ENCODE measurements at places on chromosomes 3 and 15.
A peak's percentile ranks its signal among the peaks of the same experiment; 100 is the strongest.

GRCh38 chr3:189790658-189791057 is 159.5 kb downstream of the TP63 start:
- DNase-seq, result no peak

DNA sequence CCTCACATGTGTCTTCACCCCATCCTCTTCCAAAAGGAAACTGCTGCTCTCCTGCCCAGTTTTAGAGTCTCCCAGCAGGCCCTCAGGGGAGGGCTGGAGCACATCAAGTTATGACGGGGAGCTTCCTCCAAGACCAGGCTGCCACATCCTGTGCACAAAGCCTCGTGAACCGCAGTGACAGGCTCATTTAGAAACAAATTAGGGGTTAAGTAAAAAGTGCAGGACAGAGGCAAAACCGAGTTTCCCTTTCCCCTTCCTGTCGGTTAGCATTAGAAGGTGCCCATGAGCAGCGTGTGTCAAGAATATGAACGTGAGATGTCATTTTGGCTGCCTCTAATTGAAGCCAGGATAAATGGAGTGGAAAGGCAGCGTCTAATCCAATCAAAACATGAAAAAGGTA is 199.7 kb downstream of the ARRDC4 start:
- no peak for DNase-seq

DNA sequence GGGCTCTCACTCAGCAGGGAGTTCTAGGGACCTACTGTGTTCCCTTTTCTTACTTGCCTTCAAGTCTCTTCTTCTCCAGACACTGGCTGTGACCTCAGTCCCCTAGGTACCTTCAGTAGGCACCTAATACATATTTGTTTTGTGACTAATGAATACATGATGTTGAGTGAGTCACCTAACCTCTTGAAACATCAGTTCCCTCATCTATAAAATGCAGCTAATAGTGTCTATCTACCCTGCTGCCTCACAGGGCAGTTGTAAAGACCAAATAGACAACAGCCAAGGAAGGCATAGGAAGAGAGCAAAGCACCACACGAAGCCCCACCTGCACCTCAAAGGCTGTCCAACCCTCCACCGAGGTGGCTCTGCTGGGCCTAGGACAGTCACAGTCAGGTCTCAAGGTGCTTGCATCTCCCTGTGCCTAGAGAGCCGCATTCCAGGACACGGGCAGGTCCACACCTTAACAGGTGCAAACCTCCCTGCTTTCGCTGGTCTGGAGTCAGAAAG is 29.1 kb downstream of the DAPK2 start:
- DNase-seq, result no peak

GRCh38 chr15:31364301-31365031 is 37.8 kb downstream of the KLF13 start:
- DNase-seq, result no peak

- DNase-seq, result peak; percentile 74
These were observed 808 bp downstream of the BCL6 start for GRCh38 chr3:187744169-187745151.

GRCh38 chr3:50157827-50158529 is 2.9 kb downstream of the SEMA3F start:
- DNase-seq, result no peak

DNA sequence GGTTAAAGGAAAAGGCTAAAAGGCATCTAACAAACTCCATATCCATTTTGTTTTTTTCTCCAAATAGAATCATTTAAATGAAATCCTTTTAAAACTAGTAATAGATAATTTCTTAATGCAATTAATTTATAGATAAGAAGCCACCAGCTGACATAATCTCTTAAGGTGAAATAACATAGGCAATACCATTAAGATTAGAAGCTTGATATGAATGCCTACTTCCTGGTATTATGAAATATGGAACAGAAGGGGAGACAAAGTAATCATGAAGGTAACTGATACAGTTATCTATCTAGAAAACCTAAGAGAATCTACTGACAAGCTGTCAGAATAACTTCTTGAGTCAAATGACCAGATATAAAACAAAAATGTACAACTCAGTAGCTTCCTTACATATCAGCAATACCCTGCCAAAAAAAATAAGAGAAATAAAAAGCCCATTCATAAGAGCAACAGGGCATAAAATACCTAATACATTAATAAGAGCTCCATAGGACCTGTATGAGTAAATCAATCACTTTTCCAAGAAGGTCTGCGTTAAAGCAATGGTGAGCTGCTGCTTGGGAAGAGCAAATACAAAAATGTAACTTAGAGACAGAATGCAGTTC is 10.7 kb downstream of the EHD4 start:
- DNase-seq, result no peak

- DNase-seq, result no peak
These were observed 3.8 kb downstream of the SERPINI1 start for GRCh38 chr3:167739190-167739810.

GRCh38 chr15:89243046-89243690 is 611 bp upstream of the FANCI start:
- no peak for DNase-seq

- peak; percentile 53 for DNase-seq
These were observed 160.7 kb upstream of the MCTP2 start for GRCh38 chr15:94070356-94071295.

- no peak for DNase-seq
These were observed 1002.8 kb upstream of the NR2F2 start for GRCh38 chr15:95327661-95328060.

DNA sequence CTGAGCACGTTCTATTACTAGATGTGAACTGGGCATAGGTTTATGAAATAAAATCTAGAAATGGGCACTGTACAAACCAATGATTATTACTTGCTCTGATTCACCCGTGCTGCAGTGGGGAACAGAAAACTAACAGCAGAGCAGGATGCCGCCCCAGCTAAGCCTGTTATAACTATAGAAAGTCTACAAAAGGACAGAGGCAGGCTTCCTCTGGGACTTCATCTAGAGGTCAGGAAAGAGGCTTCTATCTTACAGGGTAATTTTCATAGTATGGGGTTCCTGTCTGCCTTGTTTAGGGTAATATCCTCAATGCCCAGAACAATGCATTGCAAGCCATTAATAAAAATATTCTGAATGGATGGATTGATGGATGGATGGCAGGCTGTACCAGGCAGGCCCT is 177.0 kb upstream of the TBL1XR1 start:
- no peak for DNase-seq

- DNase-seq, result no peak
These were observed 196.7 kb upstream of the P2RY1 start for GRCh38 chr3:152638214-152638613.

DNA sequence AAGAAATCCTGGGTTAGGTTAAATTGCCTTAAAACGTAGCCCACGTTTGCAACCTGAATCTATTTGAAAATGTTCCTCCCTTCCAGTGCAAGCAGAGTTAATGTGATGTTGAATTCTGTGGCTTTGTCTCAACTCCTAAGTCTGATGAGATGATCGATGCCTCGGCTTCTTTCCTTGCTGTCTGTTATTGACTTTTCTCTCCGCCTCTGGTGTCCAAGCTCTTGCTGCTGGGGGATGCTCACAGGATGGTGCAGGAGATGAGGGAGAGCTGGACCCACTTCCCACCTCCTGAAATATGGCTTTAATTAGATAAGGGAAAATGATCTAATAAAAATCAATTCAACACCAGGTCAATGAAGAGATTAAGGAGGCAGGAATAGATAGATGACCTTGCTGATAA is 407.9 kb upstream of the RGMA start:
- DNase-seq, result no peak

GRCh38 chr3:17213102-17213501 is 328.3 kb downstream of the PLCL2 start:
- DNase-seq, result no peak

- peak; percentile 14 for DNase-seq
These were observed 7.3 kb downstream of the RNU5B-1 start for GRCh38 chr15:65311760-65312159.

DNA sequence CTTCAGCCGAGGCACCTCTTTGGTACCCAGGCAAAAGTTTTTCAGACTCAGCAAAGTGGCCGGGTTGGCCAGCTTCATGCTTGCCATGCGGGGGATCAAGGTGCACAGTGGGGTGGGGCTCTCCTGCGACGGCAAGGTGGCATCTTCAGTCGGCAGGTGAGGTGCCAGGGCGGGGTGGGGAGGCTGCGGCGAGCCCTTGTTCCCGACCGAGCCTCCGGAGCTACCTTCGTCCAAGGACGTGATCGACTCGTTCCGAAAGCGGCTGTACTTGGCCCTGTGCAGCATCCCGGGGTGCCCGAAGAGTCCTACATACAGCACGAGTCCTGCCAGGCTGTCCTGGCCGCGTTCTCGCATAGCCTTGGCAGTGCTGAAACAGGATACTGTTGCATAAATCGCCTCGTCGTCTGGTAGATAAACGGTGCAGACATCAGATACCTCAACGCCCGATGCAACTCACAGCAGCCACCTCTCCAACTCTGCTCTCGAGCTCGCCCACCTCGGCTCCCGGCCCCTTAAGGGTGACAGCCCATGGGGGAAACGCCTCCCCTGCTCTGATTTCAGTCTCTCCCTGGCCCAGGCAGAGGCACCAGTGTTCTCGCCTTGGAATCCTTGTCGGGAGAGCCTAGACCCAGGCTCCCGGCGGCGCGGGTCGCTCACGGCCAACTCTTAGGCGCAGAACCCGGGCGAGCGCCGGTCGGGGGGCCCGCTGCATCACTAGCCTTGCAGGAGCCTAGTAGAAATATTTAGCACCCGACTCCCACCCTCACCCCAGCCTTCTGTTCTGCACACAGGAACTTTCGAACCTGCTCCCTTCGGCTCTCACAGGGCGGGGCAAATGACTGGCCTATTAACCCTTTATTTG is 826 bp downstream of the SHC4 start:
- DNase-seq, result no peak

DNA sequence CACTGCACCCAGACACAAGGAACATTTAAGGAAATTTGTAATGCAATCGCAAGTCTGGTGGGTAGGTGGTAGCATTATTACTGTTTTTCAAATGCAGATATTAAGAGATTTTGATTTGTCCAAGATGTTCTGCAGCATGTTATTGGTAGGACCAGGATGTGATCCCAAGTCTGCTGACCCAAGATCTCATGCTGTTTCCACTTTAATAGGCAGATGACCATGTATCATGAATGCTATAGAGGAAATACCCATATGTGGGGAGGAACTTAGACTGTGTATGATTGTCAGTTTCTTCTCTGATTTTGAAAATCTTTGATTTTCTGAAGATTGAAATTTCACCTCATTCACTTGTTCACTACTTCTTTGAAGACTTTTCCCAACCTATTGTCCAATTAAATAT is 28.7 kb downstream of the ATP6V1A start:
- DNase-seq, result no peak

DNA sequence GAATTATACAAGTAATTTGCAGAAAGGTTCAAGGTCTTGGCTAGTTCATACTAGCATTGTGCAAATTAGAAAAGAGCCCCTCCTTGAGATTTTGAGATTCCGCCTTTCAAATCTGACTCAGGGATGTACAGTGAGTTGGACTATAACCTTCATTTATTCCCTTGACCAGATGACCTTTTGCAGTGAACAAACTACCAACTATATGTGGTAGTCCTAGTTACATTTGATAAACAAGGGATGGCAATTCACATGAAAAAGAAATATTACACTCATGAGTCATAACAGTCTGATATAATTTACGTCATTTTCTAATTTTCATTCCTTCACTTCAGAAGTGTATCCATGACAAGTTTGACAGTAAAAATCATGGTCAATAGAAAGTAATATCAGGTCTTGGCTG is 860.4 kb downstream of the ROBO1 start:
- DNase-seq, result no peak

- no peak for DNase-seq
These were observed 55.1 kb downstream of the DNAJB8 start for GRCh38 chr3:128411574-128412064.

DNA sequence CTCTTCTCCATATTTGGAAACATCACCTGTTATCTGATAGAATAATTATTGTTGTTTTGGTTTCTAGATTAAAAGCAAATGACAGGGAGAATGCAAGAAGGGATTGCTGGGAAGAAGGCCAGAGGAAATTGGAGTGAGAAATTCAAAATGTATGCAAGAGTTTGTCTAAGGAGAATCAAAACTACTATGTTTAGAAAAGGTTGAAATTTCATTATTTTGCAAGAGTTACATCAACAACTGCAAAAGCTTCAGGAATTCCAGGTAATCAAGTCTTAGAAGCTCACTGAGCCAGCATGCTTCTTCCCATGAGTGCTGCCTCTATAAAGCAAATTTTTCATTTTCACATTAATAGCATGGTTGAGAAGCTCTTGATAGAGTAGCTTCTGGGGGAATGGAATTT is 177.2 kb upstream of the GBE1 start:
- no peak for DNase-seq

DNA sequence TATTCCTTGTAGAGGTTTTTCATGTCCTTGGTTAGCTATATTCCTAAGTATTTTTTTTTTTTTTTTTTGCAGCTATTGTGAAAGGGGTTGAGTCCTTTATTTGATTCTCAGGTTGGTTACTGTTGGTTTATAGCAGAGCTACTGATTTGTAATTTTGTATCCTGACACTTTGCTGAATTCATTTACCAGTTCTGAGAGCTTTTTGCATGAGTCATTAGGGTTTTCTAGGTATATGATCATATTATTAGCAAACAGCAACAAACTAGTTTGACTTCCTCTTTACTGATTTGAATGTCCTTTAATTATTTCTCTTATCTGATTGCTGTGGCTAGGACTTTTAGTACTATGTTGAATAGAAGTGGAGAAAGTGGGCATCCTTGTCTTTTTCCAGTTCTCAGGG is 737.4 kb downstream of the ZNF385D start:
- no peak for DNase-seq

- DNase-seq, result no peak
These were observed 651.6 kb downstream of the NTRK3 start for GRCh38 chr15:87604857-87605446.

DNA sequence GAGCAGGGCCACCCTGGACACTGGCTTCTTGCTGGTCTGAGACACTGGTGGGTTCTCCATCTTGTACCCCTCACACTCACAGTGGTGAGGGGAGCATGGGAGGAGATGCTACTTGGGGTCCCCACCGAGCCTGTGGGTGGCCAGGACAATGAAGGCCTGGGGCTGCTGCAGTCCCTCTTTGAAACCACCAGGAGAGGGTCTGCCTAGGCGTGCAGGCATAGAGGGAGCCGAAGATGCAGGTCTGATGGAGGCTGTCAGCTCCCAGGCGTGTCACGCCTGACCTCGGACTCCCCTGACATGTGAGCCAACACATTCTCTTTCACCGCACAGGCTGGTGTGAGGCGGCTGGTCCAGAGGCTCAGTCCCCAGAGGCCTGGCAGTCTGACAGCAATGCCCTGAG is 39.1 kb downstream of the NIPA2 start:
- no peak for DNase-seq

DNA sequence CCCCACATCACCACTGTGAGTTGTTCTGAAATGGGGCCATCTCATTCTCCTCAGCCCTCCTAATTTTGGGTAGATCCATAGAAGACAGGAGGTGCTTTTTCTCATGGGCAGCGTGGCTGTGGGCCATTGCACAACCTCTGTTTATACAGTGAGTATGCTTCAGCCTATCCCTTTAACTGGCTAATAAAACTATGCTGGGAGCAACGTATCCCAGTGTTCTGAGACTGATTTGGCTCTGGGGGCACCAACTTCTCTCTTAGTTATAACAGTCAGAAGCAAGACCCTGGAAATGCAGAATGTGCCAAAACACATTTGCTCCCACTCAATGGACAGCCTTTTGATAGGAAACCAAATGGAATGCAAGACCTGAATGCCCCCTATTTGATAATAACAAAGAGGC is 97.1 kb upstream of the ICE2 start:
- no peak for DNase-seq
